NT2/D1 (cell line): ENCODE measurements at places on chromosomes 6 and 20.

DNA sequence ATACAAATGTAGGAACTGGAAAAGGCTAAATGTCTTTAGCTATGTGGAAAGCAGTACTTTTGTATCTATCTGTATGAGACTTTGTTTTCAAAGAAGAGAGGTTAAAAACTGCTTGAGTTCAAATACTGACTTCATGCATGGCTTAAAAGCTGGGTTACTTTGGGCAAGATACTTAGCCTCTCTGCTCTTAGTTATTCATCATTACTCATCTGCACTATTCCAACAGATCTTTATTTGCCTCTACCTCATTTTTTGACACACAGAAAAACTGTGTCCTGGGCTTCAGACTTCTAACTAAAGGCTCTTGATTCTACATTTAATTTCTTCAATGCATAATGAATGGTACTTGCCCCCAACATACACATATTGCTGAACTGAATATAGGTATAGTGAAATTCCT, 114.8 kb downstream of the DST start:
- DNase-seq, result no peak

DNA sequence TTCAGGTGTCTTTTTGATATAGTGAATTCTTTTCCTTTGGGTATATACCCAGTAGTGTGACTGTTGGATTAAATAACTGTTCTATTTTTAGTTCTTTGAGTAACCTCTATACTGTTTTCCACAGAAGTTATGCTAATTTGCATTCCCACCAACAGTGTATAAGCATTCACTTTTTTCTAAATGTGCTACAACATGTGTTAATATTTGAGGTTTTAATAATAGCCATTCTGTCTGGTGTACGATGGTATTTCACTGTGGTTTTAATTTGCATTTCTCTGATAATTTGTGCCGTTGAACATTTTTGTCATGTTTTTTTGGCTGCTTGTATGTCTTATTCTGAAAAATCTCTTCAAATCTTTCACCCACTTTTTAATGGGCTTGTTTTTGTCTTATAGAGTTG, 563.5 kb downstream of the GRIK2 start:
- no peak for DNase-seq

DNA sequence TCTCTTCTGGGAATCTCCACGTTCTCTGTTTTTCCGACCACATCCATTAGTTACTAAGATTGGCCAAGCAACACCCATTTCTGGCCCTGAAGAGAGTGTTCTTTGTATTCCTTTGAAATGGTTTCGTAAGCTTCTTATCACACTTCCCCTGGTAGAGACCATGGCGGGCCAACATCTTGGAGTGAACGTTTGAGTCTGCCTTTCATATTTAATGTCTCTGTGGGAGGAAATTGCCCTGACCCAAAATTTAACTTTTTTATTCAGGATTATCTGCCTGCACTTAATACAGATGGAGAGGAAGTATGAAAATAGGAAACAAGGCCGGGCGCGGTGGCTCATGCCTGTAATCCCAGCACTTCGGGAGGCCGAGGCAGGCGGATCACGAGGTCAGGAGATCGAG, 177.0 kb upstream of the SNX9 start:
- DNase-seq, result no peak

DNA sequence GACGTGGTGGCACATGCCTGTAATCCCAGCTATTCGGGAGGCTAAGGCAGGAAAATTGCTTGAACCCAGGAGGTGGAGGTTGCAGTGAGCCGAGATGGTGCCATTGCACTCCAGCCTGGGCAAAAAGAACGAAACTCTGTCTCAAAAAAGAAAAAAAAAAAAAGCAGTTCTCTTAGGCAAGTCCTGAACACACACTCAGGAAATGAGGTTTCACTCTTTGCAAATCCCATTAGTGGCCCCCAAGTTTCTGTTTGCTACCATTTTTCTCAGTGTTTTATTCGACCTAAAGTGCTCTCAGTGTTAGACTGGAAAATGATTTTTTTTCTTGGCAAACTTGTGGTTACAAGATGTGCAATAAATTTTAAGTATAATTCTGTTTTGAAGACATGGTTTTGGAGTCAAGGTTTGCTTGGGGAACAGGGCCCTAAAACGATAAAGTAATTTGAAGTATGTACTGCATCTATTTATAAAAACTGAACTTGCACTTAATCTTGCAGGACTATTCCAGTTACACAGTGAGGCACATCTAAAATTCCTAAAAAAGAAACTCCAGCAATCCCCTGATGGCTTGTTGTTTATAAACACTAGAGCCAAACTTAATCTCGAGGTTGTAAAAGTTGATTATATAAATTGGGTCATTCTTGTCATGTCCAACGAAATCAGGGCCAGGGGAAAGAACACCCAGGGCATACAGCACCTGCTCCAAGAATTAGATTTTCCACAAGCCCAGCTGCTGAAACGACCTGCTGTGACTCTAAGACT, 42.6 kb downstream of the MAP1LC3A start:
- no peak for DNase-seq

DNA sequence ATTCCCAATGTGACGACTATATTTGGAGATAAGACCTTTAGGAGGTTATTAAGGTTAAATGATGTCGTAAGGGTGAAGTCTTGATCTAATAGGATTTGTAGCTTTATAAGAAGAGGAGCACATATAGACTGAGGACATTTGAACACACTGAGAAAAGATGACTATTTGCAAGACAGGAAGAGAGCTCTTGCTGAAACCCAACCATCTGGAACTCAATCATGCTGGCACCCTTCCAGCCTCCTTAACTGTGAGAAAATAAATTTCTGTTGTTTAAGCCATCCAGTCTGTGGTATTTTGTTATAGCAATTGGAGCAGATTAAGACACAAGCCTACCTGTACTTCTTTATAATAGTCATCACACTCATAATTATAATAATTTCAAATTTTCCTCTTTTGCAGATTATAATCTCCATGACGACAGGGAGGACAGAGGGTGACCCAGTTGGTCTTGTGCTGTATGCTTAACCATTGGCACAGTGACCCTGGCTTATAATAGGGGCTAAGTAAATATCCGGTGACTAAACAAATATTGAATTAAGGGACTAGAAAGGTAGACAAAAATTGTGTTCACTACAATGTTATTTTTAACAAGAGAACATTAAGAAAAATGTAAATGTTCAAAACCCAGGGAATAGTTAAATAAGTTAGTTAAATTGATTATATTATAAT, 206.4 kb upstream of the HDDC2 start:
- no peak for DNase-seq

- no peak for DNase-seq
Observed at GRCh38 chr20:15882553-15882952, 690.7 kb downstream of the KIF16B start.

- no peak for DNase-seq
Observed at GRCh38 chr6:148313488-148313887, 29.1 kb upstream of the SASH1 start.
